ENCODE measurements at places on chromosomes 13 and 19.
A peak's percentile ranks its signal among the peaks of the same experiment; 100 is the strongest.

GRCh38 chr19:19205416-19206410 is 2.5 kb upstream of the NR2C2AP start:
- DNase-seq = no peak

- DNase-seq = peak; percentile 16
Measured at GRCh38 chr13:29543230-29544215, 52.0 kb downstream of the SLC7A1 start.

GRCh38 chr13:110746438-110746837 is 32.9 kb downstream of the ING1 start:
- no peak for DNase-seq

- no peak for DNase-seq
Measured at GRCh38 chr13:48942131-48942530, 33.6 kb upstream of the FNDC3A start.
